ENCODE measurements at places on chromosomes 5 and 9.

DNA sequence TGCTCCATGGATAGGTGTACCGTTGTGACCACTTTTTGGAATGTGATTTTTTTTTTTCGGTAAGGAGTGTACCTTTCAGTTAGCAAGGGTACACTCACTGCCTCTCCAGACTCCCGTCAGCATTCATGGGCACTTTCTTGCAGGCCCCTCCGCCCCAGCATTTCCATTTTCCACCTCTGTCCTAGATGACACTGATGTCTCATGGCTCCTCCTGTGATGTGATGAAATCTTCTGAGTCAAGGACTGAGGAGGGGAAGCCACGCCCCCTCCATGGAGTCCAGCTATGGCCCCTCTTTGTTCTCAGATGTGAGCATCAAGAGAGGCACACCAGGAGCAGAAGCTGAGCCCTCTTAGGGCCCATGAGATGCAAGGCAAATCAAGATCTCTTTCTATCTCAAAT, 61.8 kb downstream of the CTSL start:
- no peak for DNase-seq

DNA sequence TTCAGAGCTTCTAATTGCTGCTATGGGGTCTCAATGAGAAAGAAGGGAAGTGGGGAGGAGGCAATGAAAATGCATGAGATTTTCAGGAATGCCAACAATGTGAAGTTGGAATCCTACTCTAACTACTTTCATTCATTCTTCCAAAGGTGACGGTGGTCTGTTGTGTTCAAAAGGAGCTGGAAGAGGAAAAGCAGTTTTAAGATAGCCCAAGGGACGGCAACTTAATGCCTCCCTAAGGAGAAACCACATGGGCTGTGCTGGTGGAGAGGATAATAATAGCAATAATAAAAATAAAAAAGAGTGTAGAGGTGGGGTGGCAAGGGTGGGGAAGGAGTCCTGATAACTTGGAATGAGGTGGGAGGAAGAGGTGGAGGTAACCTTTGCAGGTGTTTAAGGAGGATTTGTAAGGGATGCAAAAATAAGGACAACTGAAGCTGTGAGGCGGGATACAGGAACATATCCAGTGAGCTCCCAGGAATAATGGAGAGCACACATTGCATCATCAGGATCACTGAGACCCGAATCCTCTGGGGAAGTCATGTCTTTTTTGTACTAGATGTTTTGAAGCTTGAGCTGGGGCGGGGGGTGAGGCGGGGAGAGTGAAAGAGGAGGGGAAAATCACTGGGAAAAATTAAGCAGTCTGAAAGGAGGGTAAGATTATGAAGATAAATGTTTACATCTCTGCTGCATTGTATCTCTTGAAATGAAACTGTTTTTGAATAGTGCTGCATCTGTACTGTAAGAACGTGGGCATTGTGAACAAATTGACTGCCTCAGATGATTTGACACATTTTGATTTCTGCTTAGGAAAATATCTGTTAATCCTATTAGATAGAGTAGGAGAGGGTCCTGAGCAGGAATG, 120.1 kb upstream of the TMEM161B start:
- no peak for DNase-seq

DNA sequence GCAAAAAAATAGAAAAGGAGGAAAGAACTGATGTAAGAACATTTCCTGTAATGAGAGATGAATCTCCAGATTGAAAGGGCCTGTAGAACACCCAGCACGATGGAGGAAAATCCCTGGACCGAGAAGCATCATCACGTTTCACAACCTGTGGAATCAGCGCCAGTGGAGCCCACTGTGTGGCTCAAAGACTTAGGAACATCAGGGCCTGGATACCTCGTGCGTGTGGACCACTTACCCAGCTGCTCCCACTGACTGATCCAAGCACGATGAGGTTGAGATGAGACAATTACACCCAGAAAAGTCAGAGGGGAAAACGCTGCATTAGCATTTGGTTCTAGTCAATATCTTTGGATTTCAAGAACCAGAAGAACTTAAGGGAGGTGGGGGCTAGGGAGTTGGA, 224.6 kb downstream of the SYK start:
- no peak for DNase-seq

DNA sequence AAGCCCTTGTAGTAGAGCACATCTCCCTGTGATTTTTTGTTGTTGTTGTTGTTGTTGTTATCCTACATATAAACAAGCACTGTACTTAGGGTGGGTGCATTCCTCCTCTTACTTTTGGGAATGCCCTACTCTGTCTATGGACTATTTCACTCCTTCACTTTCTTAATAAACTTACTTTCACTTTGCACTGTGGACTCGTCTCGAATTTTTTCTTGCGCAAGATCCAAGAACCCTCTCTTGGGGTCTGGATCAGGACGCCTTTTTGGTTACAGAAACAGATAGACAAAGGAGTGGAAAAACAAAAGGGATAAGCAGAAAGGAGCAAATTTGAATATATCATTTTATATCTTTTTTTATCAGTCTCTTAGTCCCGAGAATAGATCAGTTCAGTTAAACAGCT, 14.4 kb upstream of the PAIP1 start:
- no peak for DNase-seq

- no peak for DNase-seq
These were observed 577.7 kb downstream of the EBF1 start for GRCh38 chr5:158521995-158522394.

DNA sequence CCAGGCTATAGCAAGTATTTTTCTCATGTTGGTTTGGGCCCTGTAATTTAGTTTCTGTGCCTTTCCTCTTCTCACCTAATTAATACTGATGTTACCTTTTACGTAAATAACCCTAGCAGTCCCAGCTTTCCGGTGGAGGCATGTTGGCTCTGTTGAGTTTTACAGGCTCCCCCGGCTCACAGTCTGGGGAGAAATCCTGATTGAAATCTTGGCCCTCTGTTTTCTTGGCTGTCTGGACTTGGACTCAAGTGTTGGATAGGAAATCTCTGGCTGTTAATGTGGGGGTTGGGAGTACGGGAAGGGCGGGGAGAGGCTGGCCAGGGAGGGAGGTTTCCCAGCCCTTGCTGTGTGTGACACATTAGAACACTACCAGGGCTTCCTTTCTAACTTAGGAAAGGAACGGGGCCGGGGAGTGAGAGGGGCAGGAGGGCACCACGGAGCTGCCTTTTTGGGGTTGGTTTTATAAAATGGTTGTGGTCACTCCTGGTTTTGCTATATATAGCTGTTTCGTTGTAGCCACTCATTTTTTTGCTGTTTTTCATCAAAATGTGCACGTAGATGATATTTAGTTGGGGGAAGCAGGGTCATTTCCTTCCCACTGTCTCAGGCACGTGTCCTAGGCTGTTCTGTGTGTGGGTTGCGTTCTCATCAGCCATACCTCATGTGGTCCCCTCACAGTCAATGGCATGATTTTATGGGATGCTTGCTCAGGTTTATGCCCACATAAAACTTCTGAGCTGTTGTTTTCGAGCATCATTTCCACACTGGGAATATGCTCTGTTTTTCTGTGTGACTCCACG, 11.0 kb downstream of the TRIO start:
- DNase-seq, result no peak

- DNase-seq, result no peak
These were observed 41.3 kb downstream of the PFDN1 start for GRCh38 chr5:140261403-140262171.

GRCh38 chr5:52657247-52657645, 130.5 kb upstream of the ITGA1 start:
- DNase-seq, result no peak

GRCh38 chr5:180970336-180970735, 18.3 kb upstream of the BTNL3 start:
- DNase-seq, result no peak

DNA sequence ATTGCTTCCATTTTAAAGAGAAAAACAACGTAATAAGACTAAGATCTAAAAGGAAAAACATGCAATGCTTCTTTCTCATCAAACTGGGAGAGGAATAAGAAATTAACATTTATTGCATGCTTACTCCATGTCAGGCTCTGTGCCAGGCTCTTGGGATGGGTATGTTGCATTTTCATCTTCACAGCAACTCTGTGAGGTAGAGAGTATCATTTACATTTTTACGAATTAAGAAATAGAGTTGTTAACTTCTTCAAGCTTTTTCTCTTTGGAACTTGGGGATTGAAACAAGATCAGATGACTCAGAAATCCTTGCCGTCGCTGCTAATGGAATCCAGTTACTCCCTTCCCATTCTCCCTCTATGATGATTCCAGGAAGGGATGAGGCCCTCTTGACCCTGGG, 39.5 kb downstream of the PDE8B start:
- DNase-seq, result no peak

GRCh38 chr9:5947912-5948311, 57.2 kb downstream of the MLANA start:
- no peak for DNase-seq

GRCh38 chr5:61200582-61201155, 38.4 kb upstream of the SMIM15 start:
- no peak for DNase-seq

GRCh38 chr5:139636975-139637408, 11.2 kb upstream of the CXXC5 start:
- DNase-seq, result no peak

- DNase-seq, result no peak
These were observed 122.7 kb upstream of the TNC start for GRCh38 chr9:115240676-115241075.

- DNase-seq, result no peak
These were observed 10.0 kb downstream of the FANCC start for GRCh38 chr9:95307538-95307937.

DNA sequence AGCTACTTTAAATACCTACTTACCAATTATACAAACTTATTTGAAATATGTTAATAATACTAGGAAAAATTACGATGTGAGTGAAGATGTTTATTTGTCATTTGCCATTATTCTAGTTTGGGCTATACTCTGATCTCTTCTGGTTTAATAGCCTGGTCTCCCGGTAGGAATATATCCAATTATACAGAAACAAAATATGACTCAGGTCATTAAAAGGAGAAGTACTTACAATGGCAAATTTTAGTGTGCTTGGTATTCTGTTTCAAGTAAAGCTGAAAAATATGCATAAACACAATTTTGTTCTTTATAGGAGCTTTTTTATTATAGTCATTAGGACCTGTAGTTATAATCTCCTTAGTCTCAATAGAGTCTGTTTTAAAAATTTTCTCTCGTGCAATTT, 176.8 kb downstream of the SLCO4C1 start:
- no peak for DNase-seq

DNA sequence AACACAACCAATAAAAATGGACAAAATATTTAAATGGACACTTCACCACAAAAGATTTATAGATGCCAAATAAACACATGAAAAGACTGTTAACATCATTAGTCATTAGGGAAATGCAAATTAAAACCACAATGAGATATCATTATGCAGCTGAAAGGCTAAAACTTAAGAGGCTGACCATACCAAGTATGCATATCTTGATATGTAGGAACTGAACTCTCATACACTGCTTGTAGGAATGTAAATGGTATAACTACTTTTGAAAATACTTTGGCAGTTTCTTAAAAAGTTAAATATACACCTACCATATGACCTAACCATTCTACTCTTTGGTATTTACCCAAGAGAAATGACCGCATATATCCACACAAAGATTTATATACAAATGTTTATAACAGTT, 13.6 kb upstream of the ADAMTS12 start:
- no peak for DNase-seq

DNA sequence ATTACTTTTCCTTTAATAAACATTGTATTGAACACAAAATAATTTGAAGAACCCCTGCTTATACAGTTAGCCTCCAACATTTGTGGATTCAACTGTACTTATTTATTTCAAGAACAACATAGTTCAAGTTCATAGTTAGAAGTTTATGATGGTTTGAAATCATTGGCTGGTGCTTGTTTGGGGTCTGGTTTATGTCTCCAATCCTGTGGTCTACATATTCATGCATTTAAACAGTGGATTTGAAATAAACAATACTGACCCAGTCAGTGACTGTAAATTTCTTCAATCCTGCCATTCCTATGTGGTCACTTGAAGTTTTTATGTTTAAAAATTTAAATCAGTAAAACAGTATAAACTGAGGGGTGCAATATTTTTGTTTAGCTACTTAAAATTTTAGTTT, 145.1 kb upstream of the TRPC7 start:
- DNase-seq, result no peak

DNA sequence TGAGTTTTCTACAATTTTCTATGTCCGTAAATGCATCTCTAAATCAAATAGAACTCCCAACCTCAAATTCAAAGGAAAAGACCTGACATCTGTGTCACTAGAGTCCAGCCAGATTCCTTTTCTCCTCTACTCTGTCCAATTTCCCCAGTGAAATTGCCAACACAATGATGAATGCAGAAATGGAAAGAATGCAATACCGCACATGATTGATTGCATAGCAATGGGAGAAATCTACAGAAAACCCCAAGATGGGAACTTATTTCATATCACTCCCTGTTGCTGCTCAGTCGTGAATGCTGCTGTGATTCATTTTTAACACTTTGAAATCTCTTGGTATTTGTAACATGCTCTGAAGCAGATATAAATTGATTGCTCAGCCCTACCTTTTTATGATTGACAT, 355.1 kb upstream of the TUSC1 start:
- no peak for DNase-seq

GRCh38 chr9:36933676-36934215, 100.3 kb downstream of the PAX5 start:
- DNase-seq, result no peak

DNA sequence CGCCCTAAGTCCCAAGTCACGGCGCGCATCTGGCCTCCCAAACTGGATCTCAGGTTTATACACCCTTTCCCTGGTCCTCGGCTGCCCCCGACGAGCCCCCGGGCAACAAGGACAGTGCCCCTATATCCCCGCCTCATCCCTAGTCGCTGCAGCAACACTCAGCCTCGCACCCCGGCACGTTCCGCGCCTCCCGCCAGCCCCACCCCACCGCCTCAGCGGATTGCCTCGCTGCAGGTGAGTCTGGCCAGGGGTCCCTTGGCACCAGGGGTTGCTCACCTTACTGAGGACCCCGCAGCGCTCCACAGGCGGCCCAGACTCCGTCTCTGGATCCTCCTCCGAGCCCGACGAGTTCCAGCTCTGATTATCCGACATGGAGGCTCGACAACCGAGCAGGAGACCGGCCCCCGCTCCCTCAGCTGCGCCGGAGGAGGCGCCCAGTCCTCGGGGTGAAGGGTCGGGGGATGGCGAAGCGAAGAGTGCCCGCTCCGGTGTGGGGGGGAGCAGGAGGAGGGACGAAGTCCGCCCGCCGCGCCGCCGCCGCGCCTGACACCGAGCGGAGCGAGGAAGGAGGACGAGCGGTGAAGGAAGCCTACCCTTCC, 494 bp downstream of the CERT1 start:
- DNase-seq, result no peak
